ENCODE measurements at places on chromosomes 1 and 21. TPM values are rescaled to one million over a fixed set of nuclear protein-coding genes. Genes with fewer than 3 reads are reported as not detected.

The CSF3R gene
- polyA plus RNA-seq, result not detected

The CASQ2 gene
- polyA plus RNA-seq, result 0.02 TPM

The HNRNPCL1 gene
- polyA plus RNA-seq, result not detected

DNA sequence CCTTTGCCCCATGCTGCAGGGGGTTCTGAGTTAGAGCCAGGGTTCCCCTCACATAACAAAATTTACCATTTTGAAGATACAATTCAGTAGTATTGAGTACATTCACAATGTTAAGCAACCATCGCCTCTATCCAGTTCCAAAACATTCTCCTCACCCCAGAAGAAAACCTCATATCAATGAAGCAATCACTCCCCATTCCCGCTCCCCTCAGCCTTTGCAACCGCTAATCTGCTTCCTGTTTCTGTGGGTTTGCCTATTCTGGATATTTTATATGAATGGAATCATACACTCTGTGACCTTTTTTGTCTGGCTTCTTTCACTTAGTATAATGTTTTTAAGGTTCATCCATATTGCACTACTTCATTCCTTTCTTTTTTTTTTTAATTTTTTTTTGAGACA, 32.9 kb downstream of the SERINC2 start:
- H3K27me3 ChIP-seq, result no peaks in the 10 kb centered on the region
- no peak for DNase-seq
- H3K4me3 ChIP-seq, result no peak overlapping the region
- H3K27ac ChIP-seq, result no peak overlapping the region

DNA sequence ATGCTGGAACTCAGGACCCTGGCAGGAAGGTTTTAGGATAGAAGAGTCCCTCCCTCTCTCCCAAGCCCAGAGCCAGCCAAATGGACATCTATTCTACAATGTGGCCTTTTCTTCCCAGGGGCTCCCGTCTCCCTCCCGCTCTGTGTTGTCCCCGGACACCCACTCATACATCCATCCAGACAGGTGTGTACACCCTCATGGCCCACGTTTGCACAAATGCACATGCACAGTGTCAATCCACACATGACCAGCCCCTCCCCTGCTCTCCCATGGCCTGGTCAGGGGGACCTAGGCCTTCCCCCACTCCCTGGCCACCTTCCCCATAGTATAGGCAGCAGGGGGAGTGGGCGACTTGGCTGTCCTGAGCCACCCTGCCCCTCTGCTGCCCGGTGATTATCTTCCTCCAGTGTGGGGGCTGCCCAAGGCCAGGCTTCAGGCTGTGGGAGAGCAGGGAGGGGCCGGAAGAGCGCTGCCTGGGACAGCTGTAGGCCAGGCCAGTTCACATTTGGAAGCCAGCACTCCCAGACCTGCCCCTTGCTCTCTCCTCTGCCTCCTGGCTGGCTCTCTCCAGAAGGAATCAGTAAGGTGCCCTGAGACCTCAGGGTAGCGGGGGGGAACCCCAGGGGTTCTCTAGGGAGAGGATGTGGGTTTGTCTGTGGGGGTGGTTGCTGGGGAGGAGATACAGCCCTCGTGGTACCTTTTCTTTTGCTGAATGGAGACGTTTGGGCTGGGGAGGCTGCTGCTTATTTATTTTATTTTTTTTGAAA, 4.1 kb upstream of the PTPN7 start:
- peaks cover 11% of the 10 kb centered on the region for H3K27me3 ChIP-seq
- no peak overlapping the region for H3K27ac ChIP-seq
- no peak overlapping the region for H3K4me3 ChIP-seq
- no peak for DNase-seq

The CNKSR1 gene
- 20.2 TPM for polyA plus RNA-seq

DNA sequence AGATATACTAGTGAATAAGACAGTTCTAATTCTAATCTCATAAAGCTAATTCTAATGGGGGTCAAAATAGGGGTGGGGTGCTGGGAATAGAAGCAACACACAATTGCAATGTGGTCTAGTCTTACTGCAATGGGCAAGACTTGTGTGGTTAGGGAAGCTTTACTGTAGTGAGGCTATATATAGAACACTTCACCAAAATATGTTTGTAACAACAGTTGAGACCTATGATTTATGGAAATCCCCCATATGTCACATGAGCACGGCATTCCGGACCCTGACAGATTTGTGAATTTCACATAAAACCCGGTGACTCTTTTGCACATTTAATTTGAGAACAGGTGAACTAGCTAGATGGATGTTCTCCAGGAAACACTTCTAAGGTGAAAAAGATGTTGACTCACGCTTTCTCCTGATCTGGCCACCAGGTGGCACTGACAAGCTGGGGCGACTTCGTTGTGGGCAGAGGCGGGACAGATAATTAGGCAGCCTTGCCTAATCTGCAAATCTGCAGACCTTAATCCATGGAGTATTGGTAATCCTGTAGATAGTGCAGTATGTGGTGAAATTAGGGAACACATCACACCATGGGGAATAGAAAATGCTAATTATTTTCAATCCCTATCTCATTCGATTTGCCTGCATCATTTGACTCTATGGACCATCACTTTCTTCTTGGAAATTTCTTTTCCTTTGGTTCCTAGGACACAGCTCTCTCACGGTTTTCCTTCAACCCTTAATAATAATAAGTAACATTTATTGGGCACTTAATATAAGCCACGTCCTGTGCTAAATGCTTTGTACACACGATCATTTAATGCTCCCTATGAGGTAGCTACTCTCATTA, 37.7 kb downstream of the KIAA0040 start:
- H3K4me3 ChIP-seq, result no peak overlapping the region
- peaks cover 20% of the 10 kb centered on the region for H3K4me1 ChIP-seq
- H3K36me3 ChIP-seq, result peaks cover 3% of the 10 kb centered on the region

DNA sequence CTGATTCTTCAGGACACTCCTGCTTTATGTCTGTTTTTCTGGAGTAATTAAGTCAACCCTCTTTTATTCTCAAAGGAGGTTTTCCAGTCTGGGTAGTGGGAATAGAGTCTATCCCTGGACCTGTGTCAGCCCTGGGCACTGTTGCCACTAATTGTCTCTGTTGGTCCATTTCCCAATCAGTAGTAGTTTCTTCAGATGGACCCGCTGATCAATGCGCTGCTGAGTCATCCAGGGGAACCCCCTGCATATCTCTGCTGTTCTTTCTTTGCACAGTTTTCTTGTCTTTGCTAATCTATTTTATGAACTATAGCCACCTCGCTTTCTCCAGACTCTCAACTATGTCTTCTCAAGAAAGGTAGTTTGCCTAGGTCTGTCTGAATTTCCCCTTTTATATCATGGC, 82.5 kb downstream of the TNNI3K start:
- H3K4me1 ChIP-seq, result no peaks in the 10 kb centered on the region
- no peaks in the 10 kb centered on the region for H3K36me3 ChIP-seq
- H3K4me3 ChIP-seq, result no peak overlapping the region

DNA sequence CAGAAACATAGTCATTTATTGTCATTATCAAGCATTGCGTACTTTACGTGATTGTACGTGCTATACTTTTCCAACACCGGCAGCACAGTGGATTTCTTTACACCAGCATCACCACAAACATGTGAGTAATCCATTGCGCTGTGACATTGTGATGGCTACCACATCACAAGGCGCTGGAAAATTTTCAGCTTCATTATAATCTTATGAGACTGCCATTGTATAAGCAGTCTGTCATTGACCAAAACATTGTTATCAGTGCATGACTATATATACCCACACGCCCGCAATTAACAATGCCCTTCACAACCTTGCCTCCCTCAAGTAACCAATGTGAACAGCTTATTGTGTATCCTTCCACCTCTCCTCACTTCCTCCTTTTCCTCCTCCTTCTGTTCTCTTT, 137.6 kb downstream of the ZZZ3 start:
- H3K4me1 ChIP-seq, result peaks cover 9% of the 10 kb centered on the region
- no peak overlapping the region for H3K27ac ChIP-seq
- DNase-seq, result no peak
- H3K36me3 ChIP-seq, result no peaks in the 10 kb centered on the region
- no peaks in the 10 kb centered on the region for H3K27me3 ChIP-seq

DNA sequence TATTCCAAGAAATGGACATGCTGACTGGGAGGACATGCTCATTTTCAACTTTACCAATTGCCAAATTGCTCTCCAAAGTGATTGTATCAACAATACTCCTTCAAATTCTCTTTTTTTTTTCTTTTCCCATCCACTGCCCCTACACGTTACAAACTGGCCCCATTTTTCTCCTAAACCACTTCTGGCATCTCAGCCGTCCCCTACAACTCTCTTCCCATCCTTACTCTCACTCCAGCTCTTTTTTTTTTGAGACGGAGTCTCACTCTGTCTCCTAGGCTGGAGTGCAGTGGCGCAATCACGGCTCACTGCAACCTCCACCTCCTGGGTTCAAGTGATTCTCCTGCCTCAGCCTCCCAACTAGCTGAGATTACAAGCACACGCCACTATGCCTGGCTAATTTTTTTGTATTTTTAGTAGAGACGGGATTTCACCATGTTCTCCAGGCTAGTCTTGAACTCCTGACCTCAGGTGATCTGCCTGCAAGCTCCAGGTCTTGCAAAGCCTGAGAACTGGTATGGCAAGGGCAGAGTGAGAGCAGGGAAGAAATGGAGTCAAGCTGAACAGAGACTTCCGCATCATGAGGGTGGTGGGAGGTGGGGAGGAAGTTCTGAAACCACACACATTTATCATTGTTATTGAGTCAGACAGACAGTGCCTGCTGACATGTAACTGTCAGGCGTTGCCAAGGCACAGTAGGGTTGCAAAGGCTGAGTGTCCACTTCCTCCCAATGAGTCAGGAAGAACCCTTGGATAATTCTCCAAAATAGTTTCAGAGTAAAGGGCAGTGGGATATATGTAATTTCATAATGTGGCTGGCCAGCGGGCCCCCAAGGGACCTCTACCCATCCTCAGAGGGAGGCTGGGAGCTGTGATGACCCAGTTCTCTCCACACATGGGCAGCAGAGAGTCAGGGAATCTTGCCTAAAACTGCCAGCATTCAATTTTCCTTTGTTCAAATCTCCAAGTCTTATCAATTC, 17.4 kb downstream of the CELA3A start:
- H3K4me3 ChIP-seq, result no peak overlapping the region
- no peaks in the 10 kb centered on the region for H3K36me3 ChIP-seq
- peaks cover 13% of the 10 kb centered on the region for H3K4me1 ChIP-seq
- no peak for DNase-seq
- H3K27ac ChIP-seq, result peak overlapping the region; percentile 72

Data from keratinocyte (primary cell).